Stimulated activated CD4-positive, alpha-beta T cell treated with anti-CD3 and anti-CD28 coated beads, Interleukin-2, amount 100 ng/mL, for 4 hours (primary cell): ENCODE measurements at places on chromosomes 3 and 15.
A peak's percentile ranks its signal among the peaks of the same experiment; 100 is the strongest.

GRCh38 chr3:69409831-69410230 lies 23.9 kb upstream of the FRMD4B start:
- DNase-seq, result no peak

DNA sequence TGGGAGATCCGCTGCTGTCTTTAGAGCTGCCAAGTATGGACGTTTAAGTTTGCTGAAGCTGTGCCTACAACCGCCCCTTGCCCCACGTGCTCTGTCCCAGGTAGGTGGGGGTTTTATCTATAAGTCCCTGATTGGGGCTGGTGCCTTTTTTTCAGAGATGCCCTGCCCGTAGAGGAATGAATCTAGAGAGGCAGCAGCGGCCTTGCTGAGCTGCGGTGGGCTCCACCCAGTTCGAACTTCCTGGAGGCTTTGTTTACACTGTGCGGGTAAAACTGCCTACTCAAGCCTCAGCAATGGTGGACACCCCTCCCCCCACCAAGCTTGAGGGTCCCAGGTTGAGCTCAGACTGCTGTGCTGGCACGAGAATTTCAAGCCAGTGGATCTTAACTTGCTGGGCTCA lies 83.4 kb upstream of the FGF7 start:
- no peak for DNase-seq

- DNase-seq, result no peak
These were observed 116.0 kb downstream of the XXYLT1 start for GRCh38 chr3:195154793-195155535.

DNA sequence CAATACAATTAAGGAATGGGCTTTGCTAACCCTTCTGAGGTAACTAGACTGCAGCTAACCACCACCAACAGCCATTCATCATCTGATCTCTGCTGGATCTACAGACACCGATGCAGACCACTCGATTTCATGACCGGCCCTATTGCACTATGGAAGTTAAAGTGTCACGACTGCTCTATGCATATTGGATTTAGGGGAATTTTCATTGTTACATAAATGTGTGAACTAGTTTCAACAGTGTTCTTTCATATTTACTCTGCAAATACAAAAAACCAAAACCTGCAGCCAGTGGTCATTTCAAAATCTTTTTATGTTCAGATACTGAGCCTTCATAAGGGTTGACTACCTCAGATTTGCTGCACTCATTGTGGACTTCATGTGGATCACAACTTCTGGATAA lies 14.5 kb downstream of the CDV3 start:
- DNase-seq, result no peak

GRCh38 chr3:192064959-192065358 lies 604.0 kb downstream of the PYDC2 start:
- DNase-seq, result no peak

DNA sequence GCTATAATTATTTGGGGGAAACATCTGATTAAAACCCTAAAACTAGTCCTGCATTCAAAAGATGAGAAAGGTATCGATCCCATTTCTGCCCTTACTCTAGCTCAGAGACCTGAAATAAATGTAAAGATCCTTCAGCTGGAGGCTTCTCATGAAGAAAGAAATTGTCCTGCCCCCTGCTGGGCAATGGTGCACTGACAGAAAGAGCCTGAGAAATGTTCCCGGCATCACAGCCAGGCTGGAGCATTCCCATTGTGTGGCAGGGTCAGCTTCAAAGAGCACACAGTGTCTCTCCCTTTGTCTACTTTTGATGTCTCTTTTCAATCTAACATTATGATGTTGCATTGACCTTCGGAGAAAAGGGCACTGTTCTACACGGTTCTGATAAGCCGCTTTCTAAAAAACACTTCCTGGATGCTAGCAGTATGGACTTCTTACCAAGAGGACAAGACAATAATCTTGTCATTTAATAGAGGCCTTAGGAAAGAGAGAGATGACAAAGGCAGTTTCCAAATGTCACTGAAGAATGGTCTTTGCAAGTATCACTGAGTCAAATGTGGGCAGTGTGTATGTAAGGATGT lies 287.5 kb downstream of the MAGI1 start:
- no peak for DNase-seq

DNA sequence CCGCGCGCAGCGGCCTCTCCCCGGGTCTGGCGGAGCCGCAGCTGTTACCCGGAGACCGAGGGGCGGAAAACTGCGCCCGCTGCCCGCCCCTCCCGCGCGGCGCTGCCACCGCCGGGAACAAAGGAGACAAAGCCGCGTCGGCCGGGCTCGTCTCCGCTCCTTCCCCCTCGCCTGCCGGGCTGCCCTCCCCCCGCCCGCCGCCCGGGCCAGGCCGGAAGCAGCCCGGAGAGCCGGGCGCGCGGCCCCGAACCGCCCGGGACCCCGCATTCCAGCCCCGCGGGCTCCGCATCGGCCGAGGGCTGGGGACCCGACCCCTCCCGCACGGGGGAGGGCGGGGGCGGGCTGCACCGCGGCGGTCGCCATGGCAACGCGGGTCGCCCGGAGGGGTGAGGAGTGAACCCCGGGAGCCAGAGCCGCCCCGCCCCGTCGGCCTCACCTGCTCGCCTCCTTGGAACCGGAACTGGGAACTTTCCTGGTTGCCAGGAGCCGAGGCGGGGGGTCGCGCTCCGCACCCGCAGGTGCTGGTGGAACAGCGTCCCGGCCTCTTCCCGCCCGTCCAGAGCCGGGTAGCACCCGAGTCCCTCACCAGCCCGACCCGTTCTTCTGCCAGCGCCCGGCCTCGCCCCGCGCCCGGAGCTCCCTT lies 448 bp downstream of the PLXNB1 start:
- DNase-seq, result peak; percentile 57

DNA sequence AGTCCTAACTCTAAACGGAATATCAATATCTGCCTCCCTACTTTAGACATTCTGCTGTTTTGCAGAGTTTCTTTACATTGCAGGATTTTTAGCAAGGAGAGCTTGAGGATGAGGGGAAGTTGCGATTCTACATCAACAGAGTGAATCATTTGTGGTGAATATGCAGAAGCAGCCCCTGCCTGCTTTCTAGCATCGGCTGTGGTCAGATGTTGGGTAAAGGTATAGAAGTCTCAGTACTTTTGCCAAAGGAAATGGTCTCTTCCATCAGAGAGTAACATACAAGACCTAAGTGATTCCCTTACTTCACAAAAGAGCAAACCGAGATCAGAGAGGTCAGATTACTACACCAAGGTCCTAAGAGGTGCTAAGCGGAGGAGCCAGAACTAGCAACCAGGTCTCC lies 15.2 kb downstream of the ST3GAL6 start:
- DNase-seq, result no peak

DNA sequence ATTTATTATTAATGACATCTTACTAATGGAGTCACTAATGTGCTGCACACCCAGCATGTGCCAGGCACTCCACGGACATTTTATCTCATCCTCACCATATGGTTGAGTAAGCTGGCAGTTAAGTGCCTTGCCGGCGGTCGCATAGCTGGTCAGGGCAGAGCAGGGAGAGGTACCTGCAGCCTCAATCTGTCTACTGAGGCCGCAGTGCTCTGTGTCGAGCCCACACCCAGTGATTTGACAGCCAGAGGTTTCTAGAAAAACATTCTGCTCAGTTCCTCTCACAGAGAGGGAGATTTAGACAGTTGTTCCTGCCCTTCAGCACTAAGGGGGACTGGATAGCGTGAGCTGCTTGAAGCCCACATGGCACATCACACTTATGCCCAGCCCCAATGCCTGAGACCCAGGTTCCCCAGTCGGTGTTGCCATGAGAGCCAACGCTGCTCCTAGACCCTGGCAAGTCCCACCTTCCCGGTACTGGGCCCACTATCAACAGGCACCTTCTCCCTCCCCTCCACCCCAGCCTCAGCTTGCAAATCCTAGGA lies 2.6 kb downstream of the LIPC start:
- DNase-seq, result no peak

- DNase-seq, result no peak
These were observed 532.5 kb upstream of the KCNMB2 start for GRCh38 chr3:178003756-178004155.

DNA sequence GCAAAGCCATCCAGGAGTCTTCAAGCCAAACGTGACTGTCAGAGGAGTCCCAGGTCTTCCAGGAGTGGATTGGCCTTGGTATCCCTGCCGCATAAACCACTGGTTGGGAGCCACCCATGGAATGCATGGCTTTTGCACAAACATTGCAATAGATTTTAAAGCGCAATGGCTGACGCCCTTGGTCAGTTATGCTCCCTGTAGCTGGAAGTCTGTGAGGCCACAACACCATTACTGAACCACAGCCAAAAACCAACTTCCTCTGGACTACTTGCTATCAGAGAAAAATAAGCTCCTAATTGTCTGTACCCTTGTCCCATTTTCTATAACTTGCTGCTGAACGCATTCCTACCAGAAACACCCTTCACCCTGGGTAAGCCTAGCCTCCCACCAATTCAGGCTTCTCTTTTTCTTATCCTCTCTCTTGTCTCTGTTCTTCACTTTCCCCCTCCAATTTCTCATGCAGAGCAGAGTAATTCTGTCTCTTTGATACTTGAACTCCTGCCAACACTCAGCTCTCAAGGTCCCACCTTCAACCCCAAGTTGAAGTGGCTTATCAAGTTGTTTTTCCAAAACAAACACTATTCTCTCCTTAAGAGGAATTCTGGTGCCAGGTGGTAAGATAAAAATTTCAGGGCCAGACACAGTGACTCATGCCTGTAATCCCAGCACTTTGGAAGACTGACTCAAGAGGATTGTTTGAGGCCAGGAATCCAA lies 176.4 kb upstream of the UBE2E1 start:
- DNase-seq, result no peak

GRCh38 chr15:39623529-39623931 lies 42.7 kb downstream of the THBS1 start:
- DNase-seq, result no peak

DNA sequence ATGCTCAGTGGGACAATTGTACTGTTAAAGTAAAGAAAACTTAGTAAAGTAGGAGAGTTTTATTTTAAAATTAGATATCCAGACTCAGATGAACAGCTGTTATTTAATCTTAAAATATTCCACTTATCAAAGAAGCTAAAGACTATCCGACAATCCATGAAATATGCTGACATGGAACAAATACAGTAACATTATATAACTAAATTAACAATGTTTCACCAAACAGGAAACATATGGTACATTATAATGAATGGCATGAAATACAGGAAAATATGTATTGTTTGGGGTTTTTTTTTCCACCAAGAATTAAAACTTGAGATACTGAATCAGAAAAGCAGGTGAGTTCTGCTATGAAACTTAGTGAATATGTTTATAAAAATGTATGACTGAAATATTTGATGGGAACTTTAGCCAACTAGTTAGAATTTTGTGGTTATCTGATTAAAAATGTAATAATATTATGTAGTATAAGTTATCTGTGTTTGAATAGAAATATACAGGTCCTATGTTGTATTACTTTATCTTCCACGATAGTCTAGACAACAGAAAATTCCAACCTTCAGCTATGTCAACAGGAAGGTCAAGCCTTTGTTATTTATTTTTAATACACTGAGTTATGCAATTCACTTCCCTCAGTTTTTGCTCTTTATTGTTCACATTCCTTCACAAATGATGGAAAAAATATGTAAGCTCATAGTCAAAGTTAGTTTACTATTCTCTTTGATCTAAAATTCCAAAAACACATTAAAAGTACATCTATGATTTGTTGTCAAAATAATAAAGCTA lies 72.7 kb downstream of the UACA start:
- no peak for DNase-seq

- DNase-seq, result no peak
These were observed 22.0 kb upstream of the ARPP21 start for GRCh38 chr3:35617370-35617769.

DNA sequence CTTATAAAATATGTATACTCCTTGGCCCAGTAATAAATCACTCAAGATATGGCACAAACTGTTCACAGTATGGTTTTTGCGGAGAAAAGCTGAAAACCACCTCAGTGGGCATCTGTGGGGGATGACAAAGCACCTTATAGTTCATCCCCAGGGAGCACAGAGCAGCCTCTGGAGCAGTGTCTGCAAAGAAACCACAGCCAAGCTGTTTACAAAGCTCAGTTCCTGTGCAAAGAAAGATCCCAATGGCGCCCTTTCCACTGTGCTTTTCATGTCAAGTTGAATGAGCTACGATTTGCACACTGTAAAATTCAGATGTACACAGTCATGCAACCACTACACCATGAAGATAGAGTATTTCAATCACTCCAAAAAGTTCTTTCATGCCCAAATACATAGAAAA lies 2.5 kb upstream of the EFCC1 start:
- no peak for DNase-seq
